ENCODE measurements at places on chromosomes 1 and 21.

- no peak for DNase-seq
These were observed 232.6 kb upstream of the C1orf174 start for GRCh38 chr1:4132352-4133296.

- no peak for DNase-seq
These were observed 256.6 kb upstream of the PTBP2 start for GRCh38 chr1:96464991-96465390.

GRCh38 chr1:83883979-83884378 lies 115.0 kb downstream of the TTLL7 start:
- DNase-seq = no peak

GRCh38 chr1:21042929-21043605 lies 133.6 kb downstream of the EIF4G3 start:
- no peak for DNase-seq

DNA sequence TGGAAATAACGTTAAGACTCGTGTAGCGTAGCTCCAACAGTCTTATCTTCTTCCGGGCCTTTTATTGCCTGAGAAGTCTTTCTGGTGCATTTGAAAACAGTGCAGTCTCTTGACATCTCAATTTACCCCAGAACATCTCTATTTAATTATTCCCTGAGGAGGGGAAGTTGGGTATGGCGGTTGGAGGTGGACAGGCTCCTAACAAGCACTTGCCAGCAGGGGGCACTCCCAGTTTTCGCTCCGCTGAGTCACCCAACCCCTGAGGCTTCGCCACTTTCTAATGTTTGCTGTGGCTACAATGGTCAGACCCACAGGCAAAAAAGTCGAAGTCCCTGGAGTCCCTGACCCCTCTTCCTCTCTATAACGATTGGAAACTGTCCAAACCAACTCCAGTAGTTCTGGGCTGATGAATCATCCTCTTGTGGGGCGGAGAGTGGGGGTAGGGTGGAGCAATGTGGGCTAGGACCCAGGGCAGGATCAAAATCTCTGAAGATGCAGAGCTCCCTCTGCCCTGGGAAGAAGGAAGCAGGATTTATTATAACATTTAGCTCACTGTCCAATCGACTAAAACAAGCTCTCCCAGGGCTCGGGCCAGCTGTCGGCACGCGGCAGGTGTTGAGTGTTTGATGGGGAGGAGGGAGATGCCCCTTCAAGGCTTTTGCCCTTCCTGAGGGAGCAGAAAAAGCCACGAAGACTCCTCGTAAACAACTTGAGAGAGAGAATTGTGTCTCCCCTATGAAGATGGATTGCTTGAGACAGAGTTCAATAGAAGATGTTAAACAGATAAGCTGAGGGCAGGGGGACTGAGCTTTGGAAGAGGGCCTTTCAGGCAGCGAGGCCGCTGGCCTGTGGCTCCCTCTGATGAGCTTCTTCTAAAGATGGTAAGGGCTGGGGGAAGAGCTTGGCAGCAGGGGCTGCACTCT lies 85.7 kb downstream of the BRINP2 start:
- peak; percentile 92 for DNase-seq

- no peak for DNase-seq
These were observed 41.2 kb downstream of the SPAG17 start for GRCh38 chr1:118143831-118144230.

DNA sequence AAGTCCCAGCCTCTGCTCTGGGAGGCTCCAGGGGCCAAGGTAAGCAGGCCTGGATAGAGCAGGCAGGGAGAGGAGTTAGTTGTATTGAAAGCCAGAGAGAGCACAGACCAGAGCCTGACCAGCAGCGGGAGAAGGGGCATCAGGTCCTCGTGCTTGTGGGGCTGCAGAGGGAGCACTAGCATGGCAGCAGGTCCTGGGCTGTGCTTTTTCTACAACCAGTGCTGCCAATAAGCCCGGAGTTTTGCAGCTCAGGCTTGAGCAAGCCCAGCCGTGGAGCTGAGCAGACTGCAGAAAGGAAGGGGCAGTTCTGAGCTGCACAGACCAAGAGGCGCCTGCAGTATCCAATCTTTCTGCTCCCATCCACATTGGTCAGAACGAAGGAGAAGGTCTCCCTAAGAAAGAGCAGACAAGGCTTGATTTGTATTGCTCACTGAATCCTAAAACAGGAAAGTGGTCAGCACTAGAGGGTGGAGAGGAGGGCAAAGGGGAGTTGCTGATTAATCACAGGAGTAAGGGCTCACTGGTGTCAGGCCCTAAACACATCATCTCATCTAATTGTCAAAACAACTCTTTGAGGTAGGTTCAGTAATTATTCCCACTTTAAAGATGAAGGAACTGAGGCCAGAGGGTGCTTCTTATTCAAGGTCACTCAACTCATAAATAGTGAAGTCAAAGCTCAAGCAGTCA lies 2.7 kb downstream of the DENND2D start:
- peak; percentile 42 for DNase-seq

GRCh38 chr1:42966688-42967612 lies 8.3 kb upstream of the SLC2A1 start:
- peak; percentile 96 for DNase-seq

- no peak for DNase-seq
These were observed at the start of gene ETV3L for GRCh38 chr1:157099633-157100009. ETV3L (minus strand) TSS chr1:157099808; CDS start chr1:157099523, 285 bp downstream.

DNA sequence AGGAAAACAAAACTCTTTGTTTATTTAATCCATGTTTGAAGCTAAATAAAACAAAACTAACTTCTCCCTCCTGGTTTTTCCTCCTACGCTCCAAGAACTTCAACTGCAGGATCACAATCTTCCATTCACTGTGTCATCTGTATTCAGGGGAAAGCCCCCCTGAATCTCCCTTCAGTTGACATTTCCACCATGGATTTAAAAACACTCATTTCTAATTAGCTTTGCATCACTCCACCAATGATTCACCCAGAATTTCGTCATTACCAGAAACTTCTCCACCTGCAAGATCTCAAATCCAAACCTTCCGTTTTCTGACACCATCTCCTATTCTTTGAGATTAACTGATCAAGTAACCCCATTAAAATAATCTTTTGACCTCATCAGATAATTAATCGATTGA lies 10.9 kb upstream of the RGS5 start:
- no peak for DNase-seq

GRCh38 chr1:21287905-21288514 lies 2.3 kb downstream of the ECE1 start:
- DNase-seq = no peak

DNA sequence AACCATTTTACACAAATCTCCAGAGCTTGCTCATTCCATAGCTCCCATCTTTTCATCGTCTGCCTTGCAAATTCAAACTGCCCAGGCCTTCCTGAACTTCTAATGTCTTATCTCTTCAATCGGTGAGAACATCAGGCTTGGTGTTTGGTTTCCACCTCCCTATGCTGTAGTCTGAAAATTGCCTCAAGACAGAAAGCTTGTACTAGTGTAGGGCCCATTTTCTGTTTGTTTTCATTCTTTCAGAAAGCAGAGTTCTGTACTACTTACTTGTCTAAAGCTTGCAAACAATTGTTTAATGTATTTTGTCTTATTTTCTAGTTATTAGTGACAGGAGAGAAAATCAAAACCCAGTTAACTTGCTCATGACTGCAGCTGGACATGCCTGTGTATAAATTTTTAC lies 16.8 kb downstream of the HOOK1 start:
- no peak for DNase-seq

GRCh38 chr1:9112961-9113880 lies 15.7 kb downstream of the GPR157 start:
- DNase-seq = no peak

DNA sequence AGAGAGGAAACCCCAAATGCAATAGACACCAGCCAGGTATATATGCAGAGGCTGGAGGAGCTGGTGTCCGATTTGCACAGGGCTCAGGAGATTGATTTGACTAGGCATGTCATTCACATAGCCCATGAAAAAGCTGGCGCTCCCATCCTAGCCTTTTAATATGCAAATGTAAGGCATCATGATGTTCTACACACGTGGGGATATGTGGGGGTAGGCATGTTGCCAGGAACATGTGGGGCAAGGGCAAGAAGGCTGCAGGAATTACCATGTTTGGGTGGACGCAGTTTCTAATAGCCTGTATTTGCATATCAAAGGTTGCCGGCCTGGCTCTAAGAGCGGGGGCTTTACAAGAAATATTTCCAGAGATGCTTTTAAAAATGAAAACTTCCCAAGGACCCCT lies 11.7 kb upstream of the SH3GLB1 start:
- no peak for DNase-seq

DNA sequence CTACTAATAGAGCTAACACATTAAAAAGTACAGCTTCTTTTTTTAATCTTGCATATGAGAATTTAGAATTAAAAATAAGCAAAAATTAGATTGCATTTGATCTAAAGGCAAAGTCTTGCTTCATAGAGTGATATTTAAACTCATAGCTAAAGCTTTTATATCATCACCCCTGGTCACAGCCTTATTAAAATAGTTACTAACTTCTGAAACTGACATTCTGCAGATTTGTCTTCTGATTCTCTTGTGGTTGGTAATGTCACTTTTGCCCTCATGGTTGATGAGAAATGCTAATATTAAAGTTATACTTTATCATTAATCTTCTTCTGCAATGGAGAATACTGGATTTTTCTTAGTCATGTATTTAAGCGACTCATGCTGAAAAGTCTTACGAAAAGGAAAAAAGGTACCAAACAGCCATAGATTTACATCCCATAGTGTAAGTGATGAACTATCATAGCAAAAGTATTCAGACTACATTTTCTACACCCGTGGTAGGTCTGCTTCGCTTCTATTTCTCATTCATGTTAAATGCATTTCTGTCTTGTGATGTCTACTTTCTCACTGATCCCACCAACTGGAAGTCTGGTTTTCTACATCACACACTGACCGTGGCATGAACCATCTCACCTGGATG lies 330.5 kb upstream of the B3GALT2 start:
- no peak for DNase-seq

GRCh38 chr1:224744521-224744920 lies 128.4 kb downstream of the CNIH3 start:
- no peak for DNase-seq

- DNase-seq = no peak
These were observed 4.6 kb downstream of the FDPS start for GRCh38 chr1:155313261-155313660.

DNA sequence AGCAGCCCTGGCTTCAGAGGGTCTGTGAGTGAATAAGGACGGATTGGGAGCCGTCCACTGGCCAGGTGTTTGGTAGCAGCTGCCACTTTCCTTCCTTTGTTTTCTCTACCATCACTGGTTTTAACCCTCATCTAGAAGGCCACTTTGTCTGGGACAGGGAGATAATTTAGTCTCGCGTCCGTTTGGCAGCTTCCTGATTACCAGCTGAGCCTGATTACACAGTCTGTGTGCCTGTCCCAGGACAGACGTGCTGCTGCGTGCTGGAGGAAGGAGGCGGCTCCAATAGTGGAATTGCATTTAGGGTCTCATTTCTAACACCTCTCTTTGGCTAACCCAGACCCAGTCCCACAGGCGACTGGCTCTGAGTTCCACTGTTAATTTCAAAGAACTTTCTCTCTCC lies 24.6 kb upstream of the CASQ2 start:
- no peak for DNase-seq

DNA sequence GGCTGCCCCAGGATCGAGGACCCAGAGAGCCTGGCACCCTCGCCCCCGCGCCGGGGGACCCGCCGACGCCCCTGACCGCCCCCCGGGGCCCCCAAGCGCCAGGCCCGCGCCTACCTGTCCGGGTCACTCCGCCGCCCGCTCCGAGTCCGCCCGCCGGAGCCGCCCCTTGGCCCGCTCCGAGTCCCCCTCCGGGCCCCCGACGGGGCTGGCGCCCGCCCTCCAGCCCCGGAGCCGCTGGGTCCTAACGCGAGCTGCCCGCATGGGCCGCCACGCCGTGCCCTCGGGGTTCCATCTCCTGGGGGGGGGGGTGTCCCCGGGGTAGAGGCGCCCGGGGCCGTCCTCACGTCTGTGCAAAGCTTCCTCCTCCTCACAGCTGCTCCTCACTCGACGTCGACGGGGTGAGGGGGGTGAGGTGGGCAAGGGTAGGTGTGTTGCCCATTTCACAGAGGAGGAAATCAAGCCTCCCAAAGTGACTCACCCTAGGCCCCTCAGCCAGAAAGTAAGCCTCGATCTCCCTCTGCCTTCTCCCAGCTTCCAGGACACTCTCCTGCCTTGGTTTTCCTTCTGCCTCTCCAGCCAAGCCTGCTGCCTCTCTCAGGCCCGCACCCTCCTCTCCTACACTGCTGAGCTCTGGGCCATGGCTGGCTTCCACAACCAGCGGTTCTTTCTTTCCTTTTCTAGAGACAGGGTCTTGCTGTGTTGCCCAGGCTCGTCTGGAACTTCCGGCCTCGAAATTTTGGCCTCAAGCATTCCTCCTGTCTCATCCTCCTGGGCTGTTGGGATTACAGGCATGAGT lies at the start of gene MFAP2:
Gene MFAP2 (minus strand): TSS at position 148 of the 796 bp plus-strand sequence. CDS start 2,347 bp downstream, outside the sequence.
- no peak for DNase-seq

- no peak for DNase-seq
These were observed 39.6 kb downstream of the ATG4C start for GRCh38 chr1:62823556-62823955.

DNA sequence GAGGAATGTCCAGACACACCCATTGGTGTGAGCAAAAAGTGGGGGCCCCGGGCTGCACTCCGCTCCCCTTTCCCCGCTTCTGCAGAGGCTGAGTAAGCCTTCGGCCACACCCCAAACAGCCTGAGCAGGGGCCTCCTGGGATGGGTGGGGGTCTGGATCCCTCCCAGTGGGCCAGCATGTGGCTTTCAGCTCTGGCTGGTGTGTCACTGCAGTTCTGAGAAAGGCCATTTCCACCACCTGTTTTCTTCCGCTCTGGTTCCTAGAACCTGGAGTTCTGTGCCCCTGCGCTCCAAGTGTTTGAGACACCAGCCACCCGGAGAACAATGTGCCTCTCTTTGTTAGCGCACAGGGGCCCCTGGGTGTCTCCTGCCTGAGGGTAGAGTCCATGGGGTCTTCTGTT lies 30.9 kb downstream of the SLC37A1 start:
- no peak for DNase-seq

DNA sequence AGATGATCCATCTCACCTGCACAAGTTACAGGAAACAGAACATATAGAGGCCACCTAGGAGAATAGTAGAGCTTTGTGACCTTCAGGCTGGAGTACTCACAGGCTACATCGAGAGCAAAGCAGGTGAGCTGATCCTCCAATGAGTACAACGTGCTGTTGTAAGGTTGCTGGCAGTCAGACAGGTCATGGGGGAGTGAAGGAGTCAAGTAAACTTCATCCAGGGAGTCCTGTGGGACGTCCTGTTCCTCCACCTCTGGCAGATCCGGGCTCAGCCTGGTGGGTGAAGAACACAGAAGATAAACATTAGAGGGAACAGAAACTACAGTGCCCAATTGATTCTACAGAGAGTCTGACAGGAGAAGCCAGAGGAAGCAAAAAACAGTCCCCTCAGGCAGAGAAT lies 62.5 kb downstream of the PRKAB2 start:
- DNase-seq = no peak

DNA sequence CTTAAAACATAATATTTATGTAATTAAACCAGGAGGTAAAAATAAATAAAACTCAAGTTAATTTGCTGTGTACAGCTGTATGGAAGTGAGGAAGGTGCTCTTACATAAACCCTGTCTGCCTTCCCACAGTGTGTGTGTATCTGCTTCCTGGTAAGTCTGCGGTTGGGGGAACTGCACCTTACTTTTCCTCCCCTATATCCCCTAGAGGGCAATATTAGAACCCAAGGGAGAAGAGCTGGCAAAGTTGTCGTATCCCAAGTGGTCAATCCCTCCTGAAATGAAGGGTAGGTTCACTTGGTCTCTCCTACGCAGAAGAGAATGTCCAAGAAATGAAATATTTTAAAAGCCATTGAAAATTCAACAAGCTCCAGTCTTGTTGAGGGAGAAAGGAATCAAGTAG lies 17.8 kb upstream of the JAK1 start:
- no peak for DNase-seq

GRCh38 chr21:26849428-26850115 lies 4.4 kb upstream of the ADAMTS1 start:
- DNase-seq = peak; percentile 68
